ENCODE measurements at places on chromosomes 2 and 18.

DNA sequence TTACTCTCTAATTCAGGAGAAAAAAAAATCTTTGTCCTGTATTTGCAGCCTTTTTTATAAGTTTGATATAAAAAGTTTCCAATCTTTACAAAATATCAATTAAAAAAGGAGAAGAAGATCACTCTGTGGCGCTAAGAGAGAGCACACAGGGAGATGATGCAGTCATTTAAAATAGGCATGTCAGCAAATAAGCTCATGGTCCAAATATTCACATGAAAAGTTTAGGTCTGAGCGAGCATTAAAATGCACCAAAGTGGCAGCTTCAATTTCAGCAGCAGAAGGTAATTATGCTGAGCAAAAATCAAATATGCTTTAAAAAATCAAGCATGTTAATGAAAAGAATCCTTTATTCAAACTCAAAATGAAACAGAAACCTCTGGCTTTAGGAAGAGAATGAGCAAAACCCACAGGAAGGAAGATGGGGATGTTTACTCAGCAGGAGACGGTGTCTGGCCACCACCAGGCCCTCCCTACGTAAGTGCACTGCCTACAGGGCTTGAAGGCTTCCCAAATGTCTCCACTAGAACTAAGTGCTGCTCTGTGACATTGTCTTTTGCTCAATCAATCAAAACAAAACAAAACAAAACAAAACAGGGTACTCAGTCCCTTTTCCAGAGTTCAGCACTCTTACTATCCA is 120.4 kb downstream of the L3MBTL4 start:
- DNase-seq: no peak

GRCh38 chr2:9153643-9153980 is 53.0 kb upstream of the ASAP2 start:
- no peak for DNase-seq

- DNase-seq: no peak
Measured at GRCh38 chr2:79774016-79774415, 261.2 kb downstream of the CTNNA2 start.

- DNase-seq: no peak
Measured at GRCh38 chr2:229199267-229199666, 71.8 kb downstream of the PID1 start.

GRCh38 chr2:234420408-234420807 is 76.5 kb downstream of the ARL4C start:
- no peak for DNase-seq

DNA sequence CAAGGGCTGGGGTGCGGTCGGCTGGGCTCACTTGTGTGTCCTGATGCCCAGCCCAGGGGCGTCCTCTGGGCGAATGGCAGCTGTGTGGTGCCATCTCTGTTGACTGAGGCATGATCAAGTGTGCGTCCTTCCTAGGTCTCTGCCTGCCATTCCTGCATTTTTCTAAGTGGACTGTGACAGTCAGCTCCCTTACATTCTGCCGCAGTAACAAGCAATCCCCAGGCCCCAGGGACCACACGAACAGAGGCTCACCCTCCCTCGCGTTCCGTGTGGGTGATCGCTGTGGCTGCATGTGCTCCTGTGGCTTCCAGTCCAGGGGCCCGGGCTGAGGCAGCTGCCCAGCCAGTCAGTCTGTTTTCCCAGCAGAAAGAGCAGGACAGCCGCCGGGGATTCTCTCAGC is 17.8 kb downstream of the D2HGDH start:
- no peak for DNase-seq

GRCh38 chr2:141767051-141767450 is 363.8 kb downstream of the LRP1B start:
- no peak for DNase-seq

DNA sequence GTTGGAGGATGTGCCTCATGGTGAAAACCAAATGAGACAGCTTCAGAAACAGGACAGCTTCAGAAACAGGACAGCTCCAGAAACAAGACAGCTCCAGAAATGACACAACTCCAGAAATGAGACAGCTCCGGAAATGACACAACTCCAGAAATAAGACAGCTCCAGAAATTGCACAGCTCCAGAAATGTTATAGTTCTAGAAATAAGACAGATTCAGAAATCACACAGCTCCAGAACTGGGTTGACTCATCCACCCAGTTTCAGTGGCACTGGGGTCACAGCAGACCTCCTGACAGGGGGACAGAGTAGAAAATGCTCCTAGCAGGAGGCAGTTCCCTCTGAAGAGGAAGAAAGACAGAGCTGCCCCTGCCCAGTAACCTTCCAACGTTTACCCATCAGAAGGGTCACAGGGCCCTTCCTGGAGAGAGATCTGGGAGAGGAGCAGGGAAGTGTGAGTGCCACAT is 26.9 kb upstream of the COL6A3 start:
- no peak for DNase-seq

DNA sequence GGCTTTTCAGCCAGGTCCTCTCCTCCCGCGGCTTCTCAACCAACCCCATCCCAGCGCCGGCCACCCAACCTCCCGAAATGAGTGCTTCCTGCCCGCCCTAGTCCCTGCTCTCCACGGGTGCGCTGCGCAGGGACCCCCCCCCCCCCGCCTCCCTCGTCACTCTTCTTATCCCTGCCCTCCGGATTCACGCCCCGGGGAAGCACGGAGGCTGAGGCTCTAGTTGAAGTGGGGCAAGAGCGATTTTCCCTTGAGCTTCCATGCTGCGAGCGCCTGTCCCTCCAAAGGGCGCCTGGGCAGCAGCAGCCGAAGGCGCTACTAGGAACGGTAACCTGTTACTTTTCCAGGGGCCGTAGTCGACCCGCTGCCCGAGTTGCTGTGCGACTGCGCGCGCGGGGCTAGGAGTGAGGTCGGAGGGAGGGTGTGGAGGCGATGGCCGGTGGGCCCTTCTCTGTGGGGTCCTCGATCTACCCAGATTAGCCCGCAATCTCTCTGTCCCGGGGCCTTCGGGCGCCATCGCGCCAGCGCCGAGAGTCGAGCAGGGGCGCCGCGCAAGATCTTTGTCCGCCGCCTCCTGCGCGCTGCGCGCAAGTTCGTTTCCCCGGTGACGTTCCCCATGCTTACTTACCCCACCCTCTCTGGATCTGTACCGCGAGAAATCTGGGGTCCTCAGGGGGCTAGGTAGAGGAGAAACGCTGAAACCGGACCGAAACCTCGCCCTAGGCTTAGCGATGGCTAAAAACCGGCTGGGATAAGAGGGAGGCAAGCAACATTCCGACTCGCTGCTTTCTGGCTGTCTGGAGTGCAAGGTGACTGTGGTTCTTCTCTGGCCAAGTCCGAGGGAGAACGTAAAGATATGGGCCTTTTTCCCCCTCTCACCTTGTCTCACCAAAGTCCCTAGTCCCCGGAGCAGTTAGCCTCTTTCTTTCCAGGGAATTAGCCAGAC is 677 bp downstream of the GAD1 start:
- DNase-seq: no peak

DNA sequence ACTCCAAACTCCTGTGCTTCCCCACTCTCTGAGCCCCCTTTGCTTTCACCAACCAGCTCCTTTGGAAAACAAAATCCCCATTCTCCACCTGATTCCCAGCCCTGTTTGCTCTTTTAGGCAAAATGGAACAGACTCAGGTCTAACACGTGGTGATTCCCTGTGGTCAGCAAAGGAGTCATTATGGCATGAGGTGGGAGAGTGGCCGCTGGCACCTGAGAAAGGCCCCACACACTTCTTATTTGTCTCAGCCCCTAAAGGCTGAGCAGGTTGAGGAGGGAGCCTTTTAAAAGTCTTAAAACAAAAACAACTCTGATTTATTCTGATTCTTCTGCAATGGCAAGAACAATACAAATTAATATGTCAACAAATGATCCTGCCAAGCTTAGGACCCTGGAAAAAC is 401.2 kb downstream of the TNS1 start:
- no peak for DNase-seq

DNA sequence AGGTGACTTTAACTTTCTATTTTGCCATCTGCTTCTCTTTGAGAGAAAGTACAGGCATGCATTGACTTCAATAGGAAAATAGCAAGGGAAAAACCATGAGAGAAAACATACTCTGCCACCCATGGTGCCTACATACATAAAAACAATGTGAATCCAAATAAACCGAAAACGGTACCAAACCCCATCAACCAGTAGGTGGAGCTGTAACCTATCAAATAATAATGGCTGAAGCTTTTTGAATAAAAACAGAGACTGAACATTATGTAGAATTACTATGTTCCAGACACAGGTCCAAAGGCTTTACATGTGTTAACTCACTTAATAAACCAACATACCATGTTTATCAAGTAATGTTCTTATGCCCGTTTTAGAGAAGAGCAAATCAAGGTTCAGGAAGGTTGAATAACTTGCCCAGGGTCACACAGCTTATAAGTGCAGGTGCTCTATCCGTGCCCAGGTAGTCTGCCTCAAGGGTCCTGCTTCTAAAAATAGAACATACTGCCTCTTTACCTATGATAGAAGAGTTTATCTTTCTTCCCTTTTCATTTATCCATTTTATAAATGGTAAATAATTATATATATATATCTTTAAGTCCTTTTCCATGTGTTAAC is 293.9 kb upstream of the SYT4 start:
- DNase-seq: no peak

DNA sequence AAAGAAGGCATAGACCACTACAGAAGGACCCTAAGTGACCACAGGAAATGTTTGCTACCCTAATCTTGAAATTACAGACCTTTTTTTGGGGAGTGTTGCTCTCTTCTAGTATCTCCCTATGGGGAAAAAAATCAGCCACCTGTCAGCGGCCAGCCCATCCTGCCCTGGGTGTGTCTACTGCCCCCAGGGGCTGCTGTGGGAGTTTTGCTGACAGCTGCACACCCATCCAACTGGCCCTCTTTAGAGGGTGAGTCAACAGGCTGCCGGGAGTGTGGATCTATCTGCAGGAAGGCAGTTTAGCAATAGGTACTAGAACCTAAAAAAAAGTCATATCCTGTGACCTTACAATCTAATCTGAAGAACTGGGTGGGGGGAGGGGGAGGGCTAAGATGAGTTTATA is 796 bp upstream of the DYSF start:
- DNase-seq: no peak

GRCh38 chr2:98632351-98632750 is 24.0 kb downstream of the UNC50 start:
- no peak for DNase-seq

DNA sequence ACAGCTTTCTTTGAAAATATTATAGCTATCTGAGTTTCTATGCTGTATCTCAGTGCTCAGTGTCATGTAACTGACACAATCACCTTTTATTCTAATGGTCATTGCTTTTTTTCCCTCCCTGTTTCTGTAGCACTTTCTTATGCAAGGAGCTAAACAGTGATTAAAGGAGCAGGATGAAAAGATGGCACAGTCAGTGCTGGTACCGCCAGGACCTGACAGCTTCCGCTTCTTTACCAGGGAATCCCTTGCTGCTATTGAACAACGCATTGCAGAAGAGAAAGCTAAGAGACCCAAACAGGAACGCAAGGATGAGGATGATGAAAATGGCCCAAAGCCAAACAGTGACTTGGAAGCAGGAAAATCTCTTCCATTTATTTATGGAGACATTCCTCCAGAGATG is 56.4 kb downstream of the SCN2A start:
- DNase-seq: no peak

GRCh38 chr18:62288665-62289008 is 36.5 kb upstream of the TNFRSF11A start:
- DNase-seq: no peak

DNA sequence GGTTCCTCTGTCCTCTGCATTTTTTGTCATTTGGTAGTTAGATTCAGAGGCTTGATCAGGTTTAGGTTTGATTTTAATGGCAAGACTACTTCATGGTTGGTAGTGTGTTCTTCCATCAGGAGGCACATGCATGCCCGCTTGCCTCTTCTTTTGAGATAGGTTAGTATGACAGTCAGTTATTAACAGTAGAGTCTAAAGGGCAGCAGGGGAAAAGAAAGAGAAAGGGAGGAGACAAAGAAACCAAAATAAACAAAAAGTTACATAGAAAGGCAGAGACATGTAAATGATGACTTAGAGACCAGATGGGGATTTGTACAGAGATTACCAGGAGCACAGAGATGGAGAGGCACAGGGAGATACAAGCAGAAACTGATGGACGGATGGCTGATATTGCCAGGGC is 10.2 kb upstream of the RMP24 start:
- no peak for DNase-seq

DNA sequence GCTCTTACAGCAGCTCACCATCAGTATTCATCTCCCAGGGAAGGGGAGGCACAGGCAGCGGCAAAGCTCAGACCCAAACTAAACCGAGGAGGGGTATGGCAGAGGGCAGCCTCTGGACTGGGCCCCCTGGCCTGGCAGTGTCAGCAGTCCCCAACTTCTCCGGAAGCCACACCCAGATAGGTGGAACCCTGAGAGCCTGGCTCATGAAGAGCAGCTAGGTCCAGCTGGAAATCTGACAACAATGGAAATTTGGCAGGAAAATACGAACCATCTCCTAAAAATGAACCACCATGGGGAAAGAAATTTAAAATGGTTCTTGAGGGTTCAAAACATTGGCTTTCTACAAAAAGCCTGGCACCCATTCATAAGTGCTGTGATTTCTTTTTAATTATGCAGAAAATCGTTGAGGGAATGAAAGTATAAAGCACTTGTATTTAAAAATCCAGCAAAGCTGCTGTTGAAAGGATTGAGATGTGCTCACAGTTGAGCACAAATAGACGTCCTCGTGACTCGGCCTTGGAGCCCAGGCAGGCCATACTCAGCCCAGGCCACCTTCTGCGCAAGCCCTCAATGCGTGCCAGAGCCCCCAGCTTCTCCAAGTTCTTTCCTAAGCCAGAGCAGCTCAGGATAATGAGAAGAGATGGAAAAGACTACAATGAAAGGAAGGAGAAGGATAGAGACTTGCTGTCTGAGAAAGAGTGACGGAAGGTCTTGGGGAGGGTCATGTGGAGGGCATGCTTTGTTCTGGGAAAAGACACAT is 93.0 kb downstream of the COL6A3 start:
- DNase-seq: no peak

DNA sequence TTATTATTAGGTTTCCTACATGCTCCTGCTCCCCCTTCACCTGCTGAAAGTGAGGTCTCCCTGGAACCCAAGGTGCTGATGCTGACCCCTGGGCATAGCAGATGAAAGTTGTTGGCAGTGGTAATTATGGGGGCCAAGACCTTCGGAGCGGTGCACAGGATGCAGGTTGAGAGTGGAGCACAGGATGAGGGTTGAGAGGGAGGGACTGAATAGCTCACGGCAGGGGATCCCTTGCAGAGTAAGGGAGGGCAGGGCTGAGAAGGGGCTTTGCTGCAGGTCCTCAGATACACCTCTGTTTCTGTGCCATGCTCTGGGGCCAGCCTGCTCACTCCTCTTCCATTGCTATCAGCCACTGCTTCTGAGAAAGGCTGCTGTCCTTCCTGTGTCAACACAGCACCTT is 163.3 kb downstream of the FHOD3 start:
- no peak for DNase-seq

- DNase-seq: no peak
Measured at GRCh38 chr18:12606592-12607315, 51.2 kb downstream of the SPIRE1 start.

- no peak for DNase-seq
Measured at GRCh38 chr2:230439590-230439989, 23.6 kb downstream of the SP100 start.

DNA sequence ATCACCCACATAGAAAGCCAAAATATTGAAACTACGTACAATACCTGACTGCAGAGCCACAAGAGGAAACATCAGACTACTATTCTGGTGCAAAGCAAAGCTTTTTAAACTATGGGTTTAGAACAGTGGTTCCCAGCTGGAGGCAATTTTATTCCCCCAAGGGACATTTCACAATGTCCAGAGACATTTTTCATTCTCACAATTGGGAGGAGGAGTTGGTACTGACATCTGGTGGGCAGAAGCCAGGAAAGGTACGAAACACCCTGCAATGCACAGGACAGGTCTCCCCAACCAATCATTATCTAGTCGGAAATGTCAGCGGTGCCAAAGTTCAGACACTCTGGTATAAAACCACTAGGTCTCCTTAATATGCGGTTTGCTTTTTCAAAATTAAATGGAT is 88.4 kb upstream of the ARL5A start:
- no peak for DNase-seq

Measured in stimulated activated CD8-positive, alpha-beta memory T cell treated with anti-CD3 and anti-CD28 coated beads, Interleukin-15, amount 100 ng/mL, for 24 hours (primary cell).